ENCODE measurements at places on chromosomes 2 and 18.
A peak's percentile ranks its signal among the peaks of the same experiment; 100 is the strongest.

- DNase-seq, result no peak
Measured at GRCh38 chr2:41241325-41242000, 789.6 kb upstream of the SLC8A1 start.

DNA sequence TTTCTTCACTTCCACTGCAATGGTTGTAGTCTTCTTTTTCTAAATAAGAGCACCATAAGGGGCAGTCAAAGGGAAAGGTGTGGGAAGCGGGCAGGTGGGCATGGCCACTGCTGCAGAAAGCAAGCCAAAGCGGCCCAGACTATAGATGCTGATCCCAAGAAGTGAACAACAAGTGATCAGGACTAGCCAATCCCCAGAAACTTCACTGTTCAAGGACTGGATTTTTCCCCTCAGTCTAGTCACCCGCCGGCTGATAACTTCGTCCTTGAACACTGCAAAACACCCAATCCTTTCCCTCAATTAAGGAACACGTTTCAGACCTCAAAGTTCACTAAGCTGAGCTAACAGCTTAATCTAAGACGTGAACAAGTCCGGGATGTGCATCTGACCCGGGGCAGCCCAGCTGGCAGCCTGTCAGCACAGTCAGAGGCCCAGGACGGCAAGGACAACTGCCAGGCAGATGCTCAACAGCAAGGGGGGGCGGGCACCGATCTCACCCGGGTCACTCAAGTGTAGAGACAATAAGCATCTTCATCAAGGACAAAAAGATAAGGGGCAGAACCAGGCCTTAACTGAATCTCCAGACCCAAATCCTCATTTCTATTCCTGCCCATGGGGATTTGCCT lies 59.8 kb downstream of the HDLBP start:
- DNase-seq, result no peak

DNA sequence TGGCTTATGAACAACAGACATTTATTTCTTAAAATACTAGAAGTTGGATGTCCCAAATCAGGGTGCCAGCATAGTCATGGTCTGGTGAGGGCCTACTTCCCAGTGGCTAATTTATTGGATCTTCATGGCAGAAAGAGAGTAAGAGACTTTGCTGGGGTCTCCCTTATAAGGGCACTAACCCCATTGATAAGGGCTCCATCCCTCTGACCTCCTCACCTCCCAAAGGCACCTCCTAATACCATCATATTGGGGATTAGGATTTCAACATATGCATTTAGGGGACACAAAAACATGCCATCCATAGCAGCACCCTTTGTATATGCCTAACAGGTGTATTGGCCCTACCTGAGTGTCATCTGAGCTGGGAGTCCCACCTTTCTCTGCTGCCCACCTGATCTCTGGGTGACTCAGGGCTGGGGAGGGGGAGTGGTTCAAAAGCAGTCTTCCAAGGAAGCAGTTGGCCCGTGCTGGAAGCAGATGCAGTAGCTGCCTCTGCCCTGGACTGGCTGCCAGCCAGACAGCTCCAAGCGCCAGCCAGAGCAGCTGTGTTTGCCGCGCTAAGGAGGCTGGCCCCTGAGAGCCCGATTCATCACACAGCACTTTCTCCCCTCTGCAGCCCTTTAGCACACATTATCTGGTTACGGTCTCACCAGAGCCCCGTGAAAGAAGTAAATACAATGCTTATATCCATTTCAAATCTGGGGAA lies 84.6 kb downstream of the SMAD7 start:
- DNase-seq, result no peak

- no peak for DNase-seq
Measured at GRCh38 chr2:161426922-161427663, 11.0 kb downstream of the TBR1 start.

DNA sequence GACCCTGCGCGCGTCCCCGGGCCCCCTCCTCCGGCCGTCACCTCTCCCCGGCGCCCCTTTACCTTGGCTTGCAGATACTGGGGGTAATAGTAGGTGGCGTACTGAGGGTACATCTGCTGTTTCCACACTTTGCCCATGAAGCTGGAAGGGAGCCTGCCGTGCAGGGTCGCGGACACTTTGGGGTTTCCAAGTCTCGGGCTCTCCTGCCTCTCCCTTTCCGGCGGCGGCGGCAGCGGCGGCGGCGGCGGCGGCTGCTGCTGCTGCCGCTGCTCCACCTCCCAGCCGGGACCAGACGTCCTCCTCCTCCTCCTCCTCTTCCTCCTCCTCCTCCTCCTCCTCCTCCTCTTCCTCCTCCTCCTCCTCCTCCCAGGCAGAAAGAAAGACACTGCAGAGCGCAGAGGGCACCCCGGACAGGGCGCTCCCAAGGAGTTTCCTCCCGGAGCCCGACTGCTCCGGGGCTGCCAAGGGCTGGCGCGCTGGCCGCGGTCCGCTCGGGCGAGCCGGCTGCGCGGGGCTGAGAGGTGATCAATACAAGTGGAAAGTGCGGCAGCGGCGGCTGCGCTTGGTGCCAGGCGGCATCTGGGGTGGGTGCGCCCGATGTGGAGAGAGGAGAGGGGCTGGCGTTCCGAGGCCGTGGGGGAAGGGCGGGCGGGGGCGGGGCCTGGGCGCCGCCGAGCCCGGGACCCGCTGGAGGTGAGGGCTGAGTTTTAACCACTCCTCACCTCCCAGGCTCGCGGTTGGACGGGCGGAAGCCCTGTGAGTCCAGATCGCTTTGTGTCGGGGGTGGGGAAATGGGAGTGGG lies at the start of gene RBMS1:
Gene RBMS1 (minus strand): TSS at position 581 of the 802 bp plus-strand sequence. CDS start 444 bp downstream, at position 137.
- DNase-seq, result peak; percentile 35
